Osteoblast (primary cell): ENCODE measurements at places on chromosomes 5 and 9. TPM values are rescaled to one million over a fixed set of nuclear protein-coding genes. Genes with fewer than 3 reads are reported as not detected.

Gene CCDC69
- total RNA-seq, result 10.5 and 10.9 TPM in 2 replicates

Gene STPG3
- 0.36 TPM in 1 of 2 replicates, not detected in the other for total RNA-seq

Gene SLC6A18
- not detected in 2 replicates for total RNA-seq

Gene PFN3
- not detected in 2 replicates for total RNA-seq

Gene TSSK1B
- 0.72 and 0.88 TPM in 2 replicates for total RNA-seq

Gene PDE6A
- under 0.01 TPM in 2 replicates for total RNA-seq

Gene FBLL1
- 0.36 and 1.2 TPM in 2 replicates for total RNA-seq

Gene ECSCR
- 0.36 TPM in 1 of 2 replicates, not detected in the other for total RNA-seq

Gene CACFD1
- 8.0 and 9.0 TPM in 2 replicates for total RNA-seq

Gene LMX1B
- total RNA-seq, result under 0.01 TPM in 2 replicates

Gene PPP2CA
- total RNA-seq, result 44.2 and 55.4 TPM in 2 replicates

Gene GGTA1
- total RNA-seq, result not detected in 2 replicates

Gene IFNA13
- not detected in 2 replicates for total RNA-seq

Gene WNT8A
- total RNA-seq, result not detected in 2 replicates

Gene F12
- not detected in 2 replicates for total RNA-seq

Gene CCL21
- not detected in 2 replicates for total RNA-seq

Gene IL17B
- total RNA-seq, result 0.29 TPM in 1 of 2 replicates, not detected in the other

Gene BNC2
- 51.3 and 53.9 TPM in 2 replicates for total RNA-seq

Gene OR1Q1
- under 0.01 TPM in 1 of 2 replicates, not detected in the other for total RNA-seq

Gene PCDHGB4
- total RNA-seq, result 14.1 and 15.9 TPM in 2 replicates

Gene DMRTA1
- 4.3 and 5.3 TPM in 2 replicates for total RNA-seq

Gene PCDHGC3
- 59.4 and 91.3 TPM in 2 replicates for total RNA-seq

Gene TOR1A
- total RNA-seq, result 52.1 and 52.5 TPM in 2 replicates

Gene HSPA9
- 499 and 624 TPM in 2 replicates for total RNA-seq

Gene PCDHGA10
- total RNA-seq, result 23.2 and 24.8 TPM in 2 replicates

Gene SARDH
- total RNA-seq, result 5.4 and 10.9 TPM in 2 replicates

Gene PCDHA6
- total RNA-seq, result 0.88 and 1.1 TPM in 2 replicates

Gene SCGB3A1
- not detected in 2 replicates for total RNA-seq

Gene FBP1
- 0.72 TPM in 1 of 2 replicates, not detected in the other for total RNA-seq

Gene MAST4
- 12.1 and 12.7 TPM in 2 replicates for total RNA-seq

Gene FGF10
- 1.4 and 1.8 TPM in 2 replicates for total RNA-seq

Gene SPINK7
- total RNA-seq, result not detected in 2 replicates

Gene HRH2
- 0.36 and 0.59 TPM in 2 replicates for total RNA-seq

Gene CPEB4
- 36.2 and 41.6 TPM in 2 replicates for total RNA-seq

Gene OTP
- total RNA-seq, result under 0.01 TPM in 1 of 2 replicates, not detected in the other
